ENCODE measurements at places on chromosomes 2 and 18.

DNA sequence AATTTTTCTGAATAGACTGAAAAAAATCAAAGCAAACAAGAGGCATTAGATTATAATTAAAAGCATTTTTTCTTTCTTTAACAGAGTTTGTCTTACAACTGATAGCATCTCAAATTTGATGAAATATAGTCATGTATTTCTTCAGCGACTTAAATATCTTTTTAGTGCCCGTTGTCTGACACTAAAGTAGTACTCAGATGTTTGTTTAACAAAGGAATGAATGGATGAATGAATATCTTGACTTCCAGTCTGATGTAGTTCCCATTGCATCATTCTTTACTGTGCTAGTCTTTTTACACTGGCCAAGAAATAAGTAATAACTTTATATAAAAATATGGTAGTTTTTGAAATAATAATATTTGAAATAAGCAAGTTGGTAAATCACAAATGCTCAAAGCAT lies 111.1 kb downstream of the TTC27 start:
- DNase-seq: no peak

GRCh38 chr2:119198240-119198840 lies 25.3 kb upstream of the STEAP3 start:
- no peak for DNase-seq

- DNase-seq: no peak
These were observed 160.4 kb downstream of the NUP35 start for GRCh38 chr2:183284606-183285005.

GRCh38 chr2:235960716-235961640 lies 207.2 kb downstream of the GBX2 start:
- DNase-seq: no peak

- no peak for DNase-seq
These were observed 10.4 kb downstream of the IDH1 start for GRCh38 chr2:208244422-208244821.
